ENCODE measurements at places on chromosomes 3 and 15.
A peak's percentile ranks its signal among the peaks of the same experiment; 100 is the strongest.

DNA sequence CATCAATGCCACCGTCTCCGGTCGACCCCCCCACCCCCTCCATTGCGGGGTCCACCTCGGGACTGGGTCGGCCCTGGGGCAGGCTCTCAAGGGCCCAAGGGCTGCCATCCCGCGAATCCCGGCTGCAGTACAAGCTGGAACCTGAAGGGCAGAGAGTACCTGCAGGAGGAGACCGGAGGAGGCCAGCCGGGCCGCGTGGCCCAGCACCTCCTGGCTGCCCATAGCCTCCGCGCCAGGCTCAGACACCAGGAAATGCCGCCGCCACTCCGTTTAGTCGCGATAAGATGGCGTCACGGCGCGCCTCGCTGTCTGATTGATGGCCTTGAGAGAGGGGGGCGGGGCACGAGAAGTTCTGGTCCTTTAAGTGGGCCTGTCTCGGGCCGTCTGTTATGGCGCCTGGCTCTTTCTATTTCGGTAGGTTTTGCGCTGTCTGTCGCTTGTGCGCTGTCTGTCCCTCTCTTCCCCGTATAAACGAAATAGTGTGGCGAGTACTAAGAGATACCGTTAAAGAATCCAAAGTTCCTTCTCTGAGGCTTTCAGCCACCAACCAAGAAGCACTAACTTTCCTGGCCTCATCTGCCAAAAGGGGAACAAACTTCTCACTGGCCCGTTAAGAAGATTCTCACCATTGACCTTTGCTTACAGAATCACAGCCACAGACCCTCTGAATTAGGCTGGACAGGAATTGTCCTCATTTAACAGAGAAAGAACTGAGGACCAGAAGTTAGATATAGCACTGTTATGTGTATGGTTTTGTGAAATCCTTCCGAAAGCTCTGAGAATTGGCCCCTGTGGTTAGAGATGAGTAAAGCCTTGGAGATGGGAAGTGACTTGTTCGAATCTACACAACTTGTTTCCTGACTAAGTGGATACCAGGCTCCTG, at the start of gene RFT1:
Gene RFT1 (minus strand): TSS at position 257 of the 883 bp plus-strand sequence. CDS start 35 bp downstream, at position 222.
- DNase-seq: peak; percentile 98

DNA sequence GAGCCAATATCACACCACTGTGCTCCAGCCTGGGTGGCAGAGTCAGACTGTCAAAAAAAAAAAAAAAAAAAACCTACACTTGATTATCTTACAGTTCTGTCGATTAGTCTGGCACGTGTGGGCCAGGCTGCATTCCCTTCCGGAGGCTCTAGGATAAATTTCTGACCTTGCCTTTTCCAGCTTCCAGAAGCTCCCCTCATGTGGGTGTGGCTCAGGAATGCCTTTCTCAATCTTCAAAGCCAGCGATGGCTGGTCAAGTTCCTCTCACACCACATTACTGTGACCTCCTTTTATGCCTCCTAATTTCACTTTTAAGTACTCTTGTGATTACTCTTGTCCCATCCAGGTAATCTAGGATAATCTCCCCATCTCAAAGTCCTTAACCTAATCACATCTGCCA, 58.2 kb upstream of the DUT start:
- DNase-seq: no peak

DNA sequence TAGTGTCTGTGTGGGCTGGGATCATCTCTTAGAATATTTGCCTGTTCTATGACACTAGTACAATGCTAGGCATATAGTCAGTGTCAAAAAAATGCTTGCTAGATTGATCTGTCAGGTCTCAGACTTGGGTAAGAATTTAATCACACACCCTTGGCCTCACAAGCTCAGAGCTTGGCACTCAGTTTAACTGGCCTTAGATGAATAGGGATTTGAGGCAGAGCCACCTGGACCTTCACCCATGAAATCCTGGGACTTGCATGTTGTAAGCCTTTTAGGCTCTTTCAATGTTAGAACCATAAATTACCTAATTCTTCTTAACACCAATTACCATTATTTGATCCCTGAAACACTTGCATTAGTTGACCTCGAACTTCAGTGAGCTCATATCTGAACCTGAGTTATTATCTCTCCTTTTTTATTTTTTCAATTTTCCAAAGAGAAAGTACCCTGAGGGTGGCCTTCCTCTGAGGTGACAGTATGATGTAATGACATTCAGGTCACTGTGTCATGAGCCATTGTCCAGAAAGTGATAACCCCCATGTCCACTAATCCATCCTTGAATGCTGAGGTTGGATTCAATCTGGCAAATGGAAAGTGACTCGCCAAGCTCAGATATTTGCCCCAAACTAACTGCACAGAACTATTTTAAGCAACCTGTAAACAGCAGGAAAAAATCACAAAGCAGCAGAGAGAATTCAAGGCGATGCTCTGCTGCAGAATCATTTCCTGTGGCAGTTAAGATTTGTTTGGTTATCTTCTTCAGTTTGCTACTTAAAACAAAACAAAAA, 615.2 kb upstream of the NR2F2 start:
- no peak for DNase-seq

- DNase-seq: no peak
Observed at GRCh38 chr3:193798051-193798450, 205.0 kb downstream of the OPA1 start.

DNA sequence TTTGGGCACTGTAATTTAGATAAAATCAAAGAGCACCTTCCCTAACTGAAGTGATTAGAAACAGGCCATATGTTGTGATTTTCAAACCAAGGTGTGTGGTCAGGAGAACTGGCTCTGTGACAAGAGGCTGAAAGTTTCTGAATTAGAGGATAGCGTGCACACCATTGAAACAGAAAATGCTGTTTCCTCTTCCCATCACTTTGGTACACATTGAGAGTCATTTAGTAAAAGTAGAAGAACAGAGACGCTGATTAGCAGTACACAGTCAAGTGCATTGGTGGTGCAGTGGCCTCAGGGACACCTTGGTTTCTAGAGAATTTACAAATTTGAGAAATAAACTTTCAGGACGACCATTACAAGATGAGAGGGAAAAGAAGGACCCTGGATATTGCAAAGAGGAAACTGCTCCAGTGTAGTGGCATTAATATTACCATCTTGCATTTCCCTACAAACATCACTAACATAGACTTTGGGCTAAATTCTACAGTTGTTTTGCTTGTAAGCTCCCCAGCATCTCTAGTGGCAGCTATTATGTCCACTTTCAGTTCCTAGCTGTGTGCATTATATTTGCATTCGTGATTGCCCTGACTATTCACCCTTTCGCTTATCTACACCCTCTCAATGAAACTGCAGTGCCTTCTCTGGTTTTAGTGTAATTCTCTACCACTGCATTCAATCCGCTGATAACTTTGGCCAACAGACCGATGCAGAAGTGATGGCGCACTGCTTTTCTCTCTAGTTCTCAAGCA, 728.1 kb upstream of the GRM7 start:
- no peak for DNase-seq

- no peak for DNase-seq
Observed at GRCh38 chr3:71317749-71318457, 265.6 kb downstream of the FOXP1 start.

- no peak for DNase-seq
Observed at GRCh38 chr3:39965997-39966396, 156.6 kb downstream of the MYRIP start.

- DNase-seq: no peak
Observed at GRCh38 chr15:78127882-78128281, 3.4 kb downstream of the CIB2 start.

DNA sequence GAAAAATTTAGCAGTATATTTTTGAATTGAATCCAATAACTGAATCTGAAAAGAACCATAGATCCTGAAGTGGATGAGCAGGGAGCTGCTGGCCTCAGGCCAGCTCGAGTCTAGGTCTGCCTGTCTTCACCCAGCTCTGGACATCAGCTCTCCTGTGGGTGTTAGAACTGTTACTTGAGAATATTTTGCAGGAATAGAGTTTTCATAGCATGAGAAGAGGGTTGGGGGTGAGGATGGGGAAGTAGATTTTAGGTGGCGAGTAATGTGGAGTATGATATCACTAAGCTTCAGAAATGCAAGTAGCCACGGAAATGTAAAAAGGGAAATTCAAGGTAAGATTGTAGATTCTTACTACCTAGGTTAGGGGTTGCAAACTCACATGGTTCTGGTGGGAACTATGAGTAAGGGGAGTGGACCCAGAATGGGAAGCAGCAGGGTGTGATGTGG, 6.2 kb downstream of the RAB8B start:
- no peak for DNase-seq

DNA sequence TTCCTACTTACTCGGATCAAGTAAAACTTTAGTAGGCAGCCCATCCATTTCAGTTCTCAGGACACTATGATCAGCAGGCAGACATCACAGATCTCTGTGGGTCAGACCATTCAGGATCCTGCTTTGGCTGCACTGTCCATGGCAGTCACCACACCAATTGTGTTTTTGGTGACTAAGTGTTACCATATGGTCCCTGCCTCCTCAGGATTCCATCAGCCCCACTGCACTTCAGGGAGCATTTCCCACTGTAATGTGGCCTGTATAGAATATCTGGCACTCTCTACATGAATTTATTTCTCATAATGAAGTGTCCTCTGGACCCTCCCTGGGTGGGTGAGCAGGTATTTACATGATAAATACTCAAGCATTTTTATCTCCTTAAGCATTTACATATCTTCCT, 41.3 kb downstream of the ZNF445 start:
- no peak for DNase-seq
